ENCODE measurements at places on chromosomes 12 and 14.

DNA sequence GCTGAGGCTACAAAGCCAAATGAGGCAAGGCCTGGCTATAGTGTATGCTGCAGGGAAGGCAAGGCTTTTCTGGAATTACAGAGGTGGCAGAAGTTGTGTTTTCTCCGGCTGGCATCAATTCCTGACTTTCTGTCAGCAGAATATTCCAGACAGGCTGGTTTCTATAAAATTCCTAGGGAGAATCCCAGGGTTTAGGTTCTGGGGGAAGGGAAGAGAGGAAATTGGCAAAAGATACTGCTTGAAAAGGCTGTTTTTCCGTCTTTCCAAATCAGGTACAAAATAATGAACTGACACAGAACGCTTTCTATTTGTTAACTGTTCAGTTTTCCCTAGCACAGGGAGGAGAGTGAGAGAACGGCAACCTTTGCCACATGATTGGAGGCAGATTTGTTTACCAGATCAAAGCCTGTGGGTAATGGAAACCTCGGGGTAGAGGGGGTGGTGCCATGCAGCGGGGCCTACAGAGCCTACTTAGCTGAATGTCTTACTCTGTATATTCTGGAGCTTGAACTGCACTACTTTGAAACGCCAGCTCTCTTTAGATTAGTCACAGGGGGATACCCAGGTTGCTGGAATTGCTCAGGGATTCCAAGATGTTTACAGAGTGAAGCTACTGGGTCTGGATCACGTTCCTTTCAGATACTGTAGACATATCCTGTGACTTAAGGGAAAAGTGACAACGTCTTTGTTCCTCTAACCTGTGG, 65.8 kb upstream of the DACT1 start:
- DNase-seq = peak; percentile 21

- peak; percentile 71 for DNase-seq
Observed at GRCh38 chr12:124898200-124898922, 16.1 kb downstream of the UBC start.

- no peak for DNase-seq
Observed at GRCh38 chr12:54162741-54163140, 26.0 kb downstream of the SMUG1 start.

GRCh38 chr14:60649875-60650372, 647 bp upstream of the SIX1 start:
- no peak for DNase-seq

GRCh38 chr12:69096669-69097335, 142.6 kb upstream of the CPSF6 start:
- DNase-seq = no peak

DNA sequence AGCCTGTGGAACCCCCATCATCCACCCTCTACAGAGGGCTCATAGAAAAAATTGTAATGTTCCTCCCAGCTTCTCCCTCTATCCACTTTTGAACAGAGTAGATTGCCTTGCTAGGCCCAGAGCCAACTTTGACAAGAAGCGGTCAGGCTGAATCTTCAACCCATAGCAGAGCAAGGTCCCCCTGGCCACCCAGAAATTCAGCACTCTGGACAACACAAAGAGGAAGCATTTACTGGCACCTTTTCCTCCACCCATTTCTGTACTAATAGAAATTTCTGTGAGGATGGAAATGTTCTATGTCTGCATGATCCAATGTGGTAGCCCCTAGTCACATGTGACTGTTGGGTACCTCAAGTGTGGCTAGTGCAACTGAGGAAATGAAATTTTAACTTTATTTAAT, 42.7 kb upstream of the OXA1L start:
- DNase-seq = no peak

GRCh38 chr14:71190770-71191374, 283.6 kb downstream of the PCNX1 start:
- no peak for DNase-seq

DNA sequence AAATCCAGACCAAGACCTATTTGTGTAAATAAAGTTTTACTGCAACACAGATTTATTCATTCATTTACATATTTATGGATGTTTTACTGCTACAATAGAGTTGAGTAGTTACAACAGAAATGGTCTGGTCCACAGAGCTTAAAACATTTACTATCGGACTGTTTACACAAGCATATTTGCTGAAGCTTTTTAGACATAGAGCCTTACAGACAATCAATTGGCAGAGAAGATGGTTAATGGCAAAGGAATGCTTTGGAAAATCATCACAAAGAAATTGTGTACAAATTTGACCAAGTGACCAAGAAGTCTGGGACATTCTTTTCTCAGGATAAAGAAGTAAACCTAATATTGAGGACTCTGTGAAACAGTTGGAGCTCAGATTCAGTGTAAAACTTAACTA, 504.3 kb downstream of the SLC16A7 start:
- DNase-seq = no peak

GRCh38 chr12:80902711-80903110, 35.0 kb downstream of the LIN7A start:
- DNase-seq = no peak

- no peak for DNase-seq
Observed at GRCh38 chr14:100109594-100109955, 44.4 kb downstream of the EVL start.

- no peak for DNase-seq
Observed at GRCh38 chr12:119692410-119692809, 24.5 kb downstream of the PRKAB1 start.

- no peak for DNase-seq
Observed at GRCh38 chr14:50344116-50344775, 32.1 kb downstream of the DMAC2L start.

- DNase-seq = no peak
Observed at GRCh38 chr14:76510181-76510580, 134.2 kb downstream of the ESRRB start.

DNA sequence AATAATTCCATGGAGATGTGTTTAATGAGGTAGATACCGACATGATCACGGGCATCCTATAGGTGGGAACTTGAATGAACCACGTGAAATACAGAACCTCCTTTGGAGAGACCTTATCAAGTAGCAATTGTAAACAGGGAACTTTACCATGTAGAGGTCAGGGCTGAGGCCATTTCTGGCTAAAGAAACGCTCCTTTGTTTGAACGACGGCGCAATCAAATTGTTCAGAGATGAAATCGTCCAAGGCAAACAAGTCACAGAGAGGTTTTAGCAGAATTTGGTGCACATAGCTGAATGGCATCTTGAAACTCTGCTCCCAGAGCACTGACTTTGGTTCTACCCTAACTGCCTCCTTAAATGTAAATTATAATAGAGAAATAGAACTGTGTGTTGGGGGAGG, 9.8 kb downstream of the PRIMA1 start:
- no peak for DNase-seq

- DNase-seq = no peak
Observed at GRCh38 chr14:39406560-39406959, 25.7 kb downstream of the FBXO33 start.
